LHCN-M2 (cell line): ENCODE measurements at places on chromosomes 12 and 14. TPM values are rescaled to one million over a fixed set of nuclear protein-coding genes. Genes with fewer than 3 reads are reported as not detected.

DNA sequence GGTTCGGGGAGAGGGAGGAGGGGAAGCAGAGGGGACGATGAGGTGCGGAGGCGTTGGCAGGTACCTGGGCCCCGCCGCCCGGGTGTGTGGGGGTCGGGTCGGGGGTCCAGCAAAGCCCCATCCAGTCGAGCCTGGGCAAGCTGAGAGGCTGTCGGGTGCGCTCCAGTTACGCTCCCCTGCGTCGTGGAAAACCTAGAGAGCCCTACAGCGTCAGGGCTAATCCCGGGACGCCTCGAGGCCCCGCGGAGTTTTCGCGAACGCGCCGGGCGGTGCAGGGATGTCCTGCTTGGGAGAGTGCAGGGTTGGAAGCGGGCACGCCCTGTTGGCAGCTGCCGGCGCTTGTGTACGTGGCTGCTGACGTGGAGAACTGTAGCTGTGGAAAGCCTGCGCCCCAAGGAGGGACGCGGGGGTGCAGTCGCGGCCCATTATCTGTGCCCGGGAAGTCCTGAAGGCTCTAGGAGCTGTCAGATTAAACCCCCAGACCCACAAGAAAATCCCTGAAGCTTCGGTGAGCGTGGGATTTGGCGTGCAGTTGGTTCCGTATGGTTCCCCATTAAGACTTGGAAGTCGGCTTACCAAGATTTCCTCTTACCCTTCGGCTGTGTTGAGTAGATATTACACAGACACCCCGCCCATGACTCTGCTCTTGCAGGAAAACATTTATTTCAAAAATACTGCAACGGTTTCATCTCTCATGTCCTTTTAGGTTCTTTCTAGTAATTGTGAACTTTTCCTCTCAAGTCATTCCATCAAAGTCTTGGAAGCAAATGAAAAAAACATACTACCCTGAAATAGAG, 11.3 kb upstream of the SLC38A2 start:
- peak; percentile 95 for DNase-seq

- DNase-seq = peak; percentile 43
These were observed 67.7 kb downstream of the EPS8 start for GRCh38 chr12:15721316-15722115.

- no peak for DNase-seq
These were observed 68.0 kb downstream of the CCDC88C start for GRCh38 chr14:91349481-91350074.

The SOAT2 gene
- total RNA-seq = not detected in 2 replicates

The CLEC14A gene
- total RNA-seq = not detected in 2 replicates

DNA sequence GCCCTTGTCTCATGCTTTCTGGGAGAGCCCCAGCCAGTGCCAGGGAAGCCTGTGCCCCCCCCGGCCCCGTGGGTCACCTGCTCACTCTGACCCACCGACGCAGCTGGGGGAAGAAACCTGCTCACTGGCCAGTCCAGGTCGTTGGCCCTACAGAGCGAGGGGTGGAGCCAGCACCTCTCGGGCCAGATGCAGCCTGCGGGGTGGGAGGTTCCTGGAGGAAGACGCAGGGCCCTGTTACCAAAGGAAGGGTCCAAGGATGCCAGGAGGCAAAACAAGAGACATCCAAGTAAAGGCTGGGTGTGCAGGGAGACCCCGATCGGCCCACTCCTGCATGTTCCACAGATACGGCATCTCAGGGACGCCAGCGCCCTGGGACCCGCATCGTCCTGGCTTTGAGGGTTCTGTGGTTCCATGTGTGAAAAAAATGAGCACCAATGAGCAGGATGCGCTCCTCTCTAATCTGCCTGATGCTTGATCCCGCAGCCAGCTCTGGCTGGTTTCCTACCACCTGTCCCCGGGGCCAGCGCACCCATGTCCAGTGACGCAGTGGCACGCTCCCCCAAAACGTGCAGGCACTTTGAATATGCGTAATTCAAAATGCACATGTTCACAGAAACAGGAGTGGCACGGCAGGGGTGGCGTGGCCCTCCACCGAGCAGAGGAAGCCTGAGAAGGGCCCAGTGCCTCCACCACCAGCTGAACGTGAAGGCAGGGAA, 66.0 kb upstream of the GALNT9 start:
- DNase-seq = no peak
